ENCODE measurements at places on chromosomes 5 and 9. TPM values are rescaled to one million over a fixed set of nuclear protein-coding genes. Genes with fewer than 3 reads are reported as not detected.
A peak's percentile ranks its signal among the peaks of the same experiment; 100 is the strongest.

DNA sequence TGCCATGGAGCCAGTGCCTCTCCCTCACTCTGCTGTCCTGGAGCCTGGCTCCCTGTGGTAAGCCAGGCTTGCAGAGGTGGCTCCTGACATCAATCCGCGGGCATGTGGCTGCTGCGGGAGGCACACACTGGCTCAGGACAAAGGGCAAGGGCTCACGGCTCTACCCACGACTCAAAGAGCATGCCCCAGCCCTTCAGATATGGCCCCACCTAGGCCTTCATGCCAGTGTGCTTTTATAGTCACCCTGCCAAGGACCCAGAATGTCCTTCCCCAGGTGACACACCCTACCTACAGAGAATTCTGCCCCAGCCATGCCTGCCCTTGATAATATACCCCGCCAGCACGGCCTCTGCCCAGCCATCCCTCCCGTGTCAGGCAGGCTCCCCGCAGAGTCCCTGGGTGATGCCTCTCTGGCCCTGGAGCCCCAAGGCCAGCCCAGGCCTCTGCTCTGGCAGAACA is 1.6 kb downstream of the MGAT4B start:
- no peak for DNase-seq

The GMCL2 gene
- not detected for total RNA-seq

DNA sequence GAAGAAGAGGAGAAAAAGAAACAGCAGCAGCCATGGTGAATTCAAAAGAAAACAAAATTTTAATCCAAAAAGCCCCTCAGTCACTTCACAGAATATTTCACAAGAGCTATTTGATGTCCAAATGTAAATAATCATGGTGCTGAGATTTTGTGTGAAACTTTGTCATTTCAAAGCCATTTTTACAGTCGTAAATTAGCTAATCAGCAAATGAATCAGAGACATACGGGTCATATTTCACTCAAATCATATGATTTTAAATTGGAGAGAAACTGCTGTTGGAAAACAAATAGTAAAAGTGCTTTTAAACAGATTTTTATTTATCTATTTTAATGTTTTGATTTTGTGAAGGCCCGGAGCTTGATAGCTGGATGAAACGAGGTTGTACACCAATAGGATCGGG is 101.4 kb upstream of the SMIM23 start:
- DNase-seq: no peak

DNA sequence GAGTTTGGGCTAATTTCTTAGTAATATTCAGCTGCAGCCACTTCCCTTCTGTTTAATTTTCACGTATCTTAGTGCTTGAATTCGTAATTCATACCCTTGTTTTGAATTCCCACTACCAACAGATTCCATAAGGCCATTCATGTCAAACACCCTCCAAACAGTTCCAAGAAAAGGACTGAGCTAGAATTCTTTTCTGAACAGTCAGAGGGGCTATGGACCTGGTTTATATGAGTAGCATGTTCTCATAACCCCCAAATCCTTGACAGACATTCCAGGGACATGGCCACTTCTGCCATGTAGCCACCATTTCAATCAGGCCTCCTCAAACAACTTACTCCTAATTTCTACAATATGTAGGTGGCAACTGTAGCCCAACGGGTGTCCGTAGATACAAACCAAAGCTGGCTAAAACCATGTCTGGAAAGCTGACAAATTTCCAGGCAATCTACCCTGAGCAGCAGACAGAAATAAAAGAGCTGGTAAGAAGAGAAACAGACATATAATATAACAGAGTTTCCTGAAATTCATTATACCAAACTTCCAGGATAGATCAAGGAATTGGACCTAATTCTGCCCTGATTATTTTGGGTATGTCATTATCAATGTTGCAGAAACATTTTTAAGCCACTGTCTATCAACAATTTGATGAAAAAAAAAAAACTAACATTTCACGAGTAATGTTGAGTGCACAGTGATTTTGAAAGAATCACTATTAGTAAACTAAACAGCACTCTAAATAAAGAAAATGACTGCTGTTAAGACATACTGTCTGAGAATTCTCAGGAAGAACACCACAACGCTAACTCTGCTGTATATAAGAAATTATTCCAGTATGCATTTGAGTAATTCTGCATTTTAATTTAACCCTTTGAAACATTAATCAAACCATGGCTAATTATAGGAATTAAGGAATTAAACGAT is 40.7 kb downstream of the EBF1 start:
- no peak for DNase-seq

GRCh38 chr5:36414869-36415282 is 113.2 kb upstream of the RANBP3L start:
- no peak for DNase-seq

GRCh38 chr5:15798006-15798405 is 298.0 kb downstream of the FBXL7 start:
- DNase-seq: no peak

DNA sequence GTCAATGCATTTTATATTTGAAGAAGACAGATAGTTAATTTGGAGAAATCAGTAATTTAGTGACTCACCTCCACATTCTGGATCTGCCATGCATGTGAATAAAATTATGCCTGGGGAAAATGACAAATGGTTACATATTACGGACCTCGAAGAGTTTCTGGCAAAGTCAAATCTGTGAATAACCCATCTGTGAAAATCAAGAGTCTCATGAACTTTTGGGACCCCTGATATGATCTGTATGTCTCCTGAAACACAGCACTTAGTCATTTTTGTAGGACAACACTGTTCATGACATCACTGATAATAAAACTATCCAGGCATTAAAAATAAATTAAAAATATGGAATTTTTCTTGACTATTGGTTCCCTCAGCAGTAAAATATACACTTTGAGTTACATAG is 584.5 kb downstream of the TLE4 start:
- no peak for DNase-seq

The C8G gene
- total RNA-seq: 5.2 TPM

DNA sequence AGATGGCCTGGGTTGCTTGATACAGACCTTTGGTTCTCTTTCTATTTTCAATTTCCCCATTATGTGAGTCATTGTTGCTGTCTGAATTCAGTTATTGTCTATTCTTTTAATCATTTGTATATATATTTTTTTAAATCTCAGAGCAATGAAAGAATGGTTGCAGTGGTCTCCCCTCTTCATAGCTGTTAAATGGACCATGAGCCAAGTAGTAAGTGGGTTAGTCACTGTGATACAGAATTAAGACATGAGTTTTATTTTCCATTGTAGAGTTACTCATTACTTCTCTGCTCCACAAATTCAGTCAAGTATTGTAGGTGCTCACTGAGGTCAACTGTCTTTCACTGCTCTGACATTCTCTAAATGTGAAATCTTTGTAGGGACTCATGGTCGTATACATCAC is 174.6 kb upstream of the GRAMD2B start:
- no peak for DNase-seq

GRCh38 chr5:67515762-67516161 is 319.2 kb upstream of the CD180 start:
- DNase-seq: no peak

GRCh38 chr9:35728041-35728971 is 3.7 kb downstream of the TLN1 start:
- DNase-seq: peak; percentile 82

GRCh38 chr5:170464280-170465127 is 39.3 kb upstream of the KCNIP1 start:
- DNase-seq: no peak

The FGF18 gene
- total RNA-seq: not detected

The SCGB3A2 gene
- total RNA-seq: not detected

DNA sequence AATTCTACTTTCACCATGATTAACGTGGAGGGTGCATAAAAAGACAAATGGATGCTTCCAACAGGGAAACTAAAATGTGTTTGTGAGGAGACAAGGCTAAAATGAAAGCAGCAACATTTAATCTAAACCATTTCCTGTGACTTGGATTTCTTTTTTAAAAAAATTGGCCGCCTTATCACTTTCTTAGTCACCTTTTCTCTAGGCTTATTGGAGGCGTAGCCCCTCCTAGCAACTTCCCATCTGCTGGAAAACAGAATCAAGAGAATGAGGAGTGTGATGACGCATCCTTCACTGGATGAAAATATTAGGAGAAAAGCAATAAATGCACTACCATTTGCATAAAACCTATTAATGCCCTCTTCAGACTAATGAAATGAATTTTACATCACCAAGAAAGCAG is 791 bp upstream of the GPR150 start:
- DNase-seq: no peak

The RIGI gene
- 1.6 TPM for total RNA-seq

DNA sequence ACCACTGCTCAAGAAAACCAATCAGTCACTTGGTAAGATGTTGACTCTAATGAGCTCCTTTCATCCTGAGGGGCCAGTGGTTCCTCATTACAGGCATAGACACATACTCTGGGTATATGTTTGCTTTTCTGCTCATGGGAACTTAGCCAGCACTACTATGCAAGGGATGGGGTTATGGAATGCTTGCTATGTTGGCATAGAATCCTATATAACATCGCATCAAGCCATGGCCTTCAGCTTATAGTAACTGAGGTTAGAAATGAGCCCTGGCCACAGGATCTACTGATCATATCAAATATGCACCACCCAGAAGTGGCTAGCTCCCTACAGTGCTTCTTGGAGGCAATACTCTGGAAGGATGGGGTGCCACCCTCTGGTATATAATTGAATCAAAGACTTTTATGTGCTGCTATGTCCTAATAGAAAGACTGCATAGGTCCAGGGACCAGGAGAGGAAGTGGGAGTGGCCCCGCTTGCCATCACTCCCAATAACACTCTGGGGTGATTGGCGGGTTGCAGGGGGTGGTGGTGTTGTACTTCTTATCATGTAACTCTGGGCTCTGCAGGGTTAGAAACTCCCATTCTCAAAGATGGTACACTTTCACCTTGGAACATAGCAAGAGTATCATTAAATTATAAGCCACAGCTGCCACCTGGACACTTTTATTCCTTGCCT is 70.3 kb downstream of the ZNF366 start:
- DNase-seq: no peak

The TOR4A gene
- total RNA-seq: 2.8 TPM

DNA sequence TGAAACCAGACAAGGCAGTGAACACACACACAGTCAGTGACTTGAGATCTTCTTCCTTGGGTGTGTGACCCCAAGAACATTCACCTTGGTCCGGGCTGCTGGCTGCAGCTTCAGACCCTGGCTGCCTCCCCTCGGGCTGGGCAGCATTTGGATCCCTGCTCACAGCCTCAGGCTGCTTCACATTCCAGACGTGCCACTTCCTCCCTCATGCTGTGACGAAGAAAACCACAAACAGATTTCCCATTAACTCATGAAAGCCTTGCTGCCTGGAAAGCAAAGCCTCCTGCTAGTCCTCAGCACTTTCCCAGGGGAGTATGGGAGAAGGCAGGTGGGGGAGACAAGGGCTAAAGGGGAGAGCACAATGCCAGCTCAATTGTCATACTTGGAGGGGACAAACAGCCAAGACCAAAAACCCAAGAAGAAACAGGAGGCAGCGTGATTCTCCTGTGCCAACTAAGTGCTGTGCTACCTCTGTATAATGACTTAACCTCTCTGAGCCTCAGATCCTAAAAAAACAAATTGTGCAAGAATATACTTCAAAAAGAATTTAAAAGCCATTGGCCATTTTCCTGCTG is 594.6 kb upstream of the BRINP1 start:
- DNase-seq: no peak

The HSD17B3 gene
- not detected for total RNA-seq

- peak; percentile 65 for DNase-seq
These were observed 30.0 kb downstream of the RAPGEF1 start for GRCh38 chr9:131709771-131710431.

DNA sequence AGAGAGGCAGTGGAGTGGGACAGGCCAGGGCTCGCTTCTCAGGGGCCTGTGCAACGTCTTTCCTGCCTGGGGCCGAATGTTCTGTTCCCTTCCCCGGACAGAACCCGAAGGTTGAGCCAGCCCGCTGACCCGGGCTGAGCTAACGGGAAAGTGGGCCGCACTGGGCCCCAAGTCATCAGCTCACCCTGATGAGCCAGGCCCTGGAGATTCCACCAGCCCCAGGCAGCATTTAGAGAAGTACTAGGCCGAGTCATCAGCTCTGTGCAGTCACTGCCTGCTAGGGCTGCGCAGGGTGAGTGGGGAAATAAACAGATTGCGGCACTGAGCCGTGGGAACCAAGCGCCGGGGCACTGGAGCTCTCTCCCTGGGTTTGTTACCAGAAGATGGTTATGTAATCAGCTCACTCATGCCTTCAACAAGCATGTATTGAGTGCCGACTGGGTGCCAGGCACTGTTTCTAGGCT is 29.1 kb upstream of the DUSP1 start:
- no peak for DNase-seq

The FOXD4L3 gene
- not detected for total RNA-seq

DNA sequence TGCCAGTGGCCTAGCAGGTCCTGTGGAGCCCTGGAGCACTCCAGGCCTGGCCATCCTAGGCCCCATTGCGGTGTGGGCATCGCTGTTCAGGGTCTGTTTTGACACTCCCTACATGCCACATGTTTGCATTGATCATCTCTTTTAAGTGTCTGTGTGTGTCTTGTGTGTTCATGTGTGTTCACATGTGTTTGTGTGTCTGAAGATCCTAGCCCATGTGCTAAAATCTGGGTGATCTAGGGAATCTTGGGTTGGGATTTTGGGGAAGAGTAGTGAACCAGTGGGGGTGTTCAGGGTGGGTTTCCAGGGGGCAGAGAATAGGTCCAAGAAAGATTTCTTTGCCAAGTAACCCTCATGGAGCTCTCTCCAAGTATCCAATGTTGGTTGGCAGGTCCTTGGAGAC is 8.4 kb downstream of the PSD2 start:
- no peak for DNase-seq

- no peak for DNase-seq
These were observed 57.6 kb downstream of the NLN start for GRCh38 chr5:65779643-65780042.

GRCh38 chr5:163604013-163604412 is 98.6 kb downstream of the MAT2B start:
- no peak for DNase-seq

The TAF1L gene
- total RNA-seq: not detected

The MSX2 gene
- 0.95 TPM for total RNA-seq

- DNase-seq: no peak
These were observed 193.0 kb downstream of the RFX3 start for GRCh38 chr9:3332802-3333201.

GRCh38 chr5:160230686-160231527 is 1.6 kb downstream of the FABP6 start:
- no peak for DNase-seq

DNA sequence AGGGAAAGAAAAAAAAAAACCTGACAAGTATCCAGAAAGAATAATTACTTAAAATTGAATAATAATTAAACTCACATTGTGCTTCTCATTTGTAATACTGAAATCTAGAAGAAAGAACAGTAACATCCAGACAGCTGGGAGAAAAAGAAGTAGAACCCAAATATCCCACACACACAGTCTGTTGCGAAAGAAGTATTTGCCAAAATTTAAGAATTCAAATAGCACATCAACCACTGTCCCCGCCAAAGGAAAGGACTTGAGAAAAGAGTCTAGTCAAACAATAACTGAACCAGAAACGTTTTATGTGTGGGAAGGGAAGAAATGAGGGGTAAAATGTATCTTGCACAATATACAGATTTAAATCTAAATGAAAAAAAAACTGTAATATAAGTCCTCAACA is 202.8 kb downstream of the MLLT3 start:
- DNase-seq: no peak

- no peak for DNase-seq
These were observed 27.0 kb downstream of the GTF3C4 start for GRCh38 chr9:132697230-132697629.

The CARTPT gene
- not detected for total RNA-seq
